Fibroblast of lung (primary cell): ENCODE measurements at places on chromosomes 2 and 18.

- DNase-seq = peak; percentile 79
Measured at GRCh38 chr18:56890632-56891031, 239.5 kb downstream of the WDR7 start.

DNA sequence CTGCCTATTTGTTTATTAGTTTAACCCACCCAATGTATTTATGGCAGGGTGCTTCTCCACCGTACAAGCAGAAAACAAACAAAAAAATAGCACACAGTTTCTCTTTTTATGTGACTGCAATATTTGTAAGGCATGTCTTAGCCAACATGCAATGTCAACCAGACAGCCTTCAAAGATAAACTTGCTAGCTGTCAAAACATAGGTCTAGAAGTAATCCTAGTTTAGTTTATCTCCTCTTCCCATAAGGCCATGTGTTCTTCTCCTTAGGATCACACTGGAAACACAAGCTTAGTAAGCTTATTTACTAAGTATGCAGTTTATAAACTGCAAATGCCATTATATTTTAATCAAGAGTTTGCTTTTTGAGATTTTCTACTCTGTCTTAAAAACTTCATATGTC is 75.6 kb downstream of the LDAH start:
- DNase-seq = no peak

DNA sequence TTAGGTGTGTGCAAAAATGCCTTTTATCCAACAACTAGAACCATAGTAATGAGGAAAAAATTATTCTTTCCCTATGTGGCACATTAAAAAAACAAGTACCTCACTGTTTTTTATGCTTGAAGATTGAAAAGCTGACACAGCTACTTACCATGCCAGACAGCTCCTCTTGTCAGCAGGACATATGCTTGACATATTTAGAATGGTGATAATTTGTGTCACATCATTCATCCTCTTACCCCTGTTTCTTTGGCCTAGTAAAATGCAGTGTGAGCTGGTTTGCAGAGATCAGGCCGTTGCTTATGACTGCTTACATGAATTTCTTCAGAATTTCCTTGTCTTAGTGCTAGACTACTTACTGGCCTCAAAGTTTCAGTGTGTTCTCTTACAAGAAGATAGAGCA is 869.9 kb downstream of the LRP1B start:
- no peak for DNase-seq

- peak; percentile 47 for DNase-seq
Measured at GRCh38 chr18:35635170-35635569, 53.6 kb downstream of the GALNT1 start.

- peak; percentile 89 for DNase-seq
Measured at GRCh38 chr18:27954226-27954625, 222.7 kb downstream of the CDH2 start.
